ENCODE measurements at places on chromosomes 12 and 14. TPM values are rescaled to one million over a fixed set of nuclear protein-coding genes. Genes with fewer than 3 reads are reported as not detected.

Gene DHH
- 0.09 TPM for total RNA-seq

Gene KRT72
- total RNA-seq: 0.27 TPM

Gene PLEKHD1
- 0.16 TPM for total RNA-seq

Gene CLEC4A
- total RNA-seq: 0.25 TPM

Gene MRPL42
- total RNA-seq: 68.9 TPM

Gene IL23A
- total RNA-seq: 8.6 TPM

Gene HPD
- not detected for total RNA-seq

Gene TMEM253
- not detected for total RNA-seq

Gene SYNDIG1L
- not detected for total RNA-seq

Gene EIF2S3B
- total RNA-seq: 1.0 TPM
